Natural killer cell (primary cell): ENCODE measurements at places on chromosomes 3 and 15. TPM values are rescaled to one million over a fixed set of nuclear protein-coding genes. Genes with fewer than 3 reads are reported as not detected.

CADM2 gene
- not detected for total RNA-seq

GP9 gene
- 3.8 TPM for total RNA-seq

NR2F2 gene
- not detected for total RNA-seq

PEAK1 gene
- 73.9 TPM for total RNA-seq

EPB42 gene
- not detected for total RNA-seq

UNC13C gene
- total RNA-seq, result not detected

CHRM5 gene
- total RNA-seq, result not detected

CLDN1 gene
- total RNA-seq, result not detected

TGFBR2 gene
- total RNA-seq, result 99.3 TPM

CPEB1 gene
- not detected for total RNA-seq

WDR93 gene
- not detected for total RNA-seq

CNBP gene
- 202 TPM for total RNA-seq

GOLGA8T gene
- 4.0 TPM for total RNA-seq

MASP1 gene
- not detected for total RNA-seq

SIN3A gene
- total RNA-seq, result 137 TPM

RARRES1 gene
- total RNA-seq, result not detected

KCNMB2 gene
- total RNA-seq, result not detected

MTMR10 gene
- 54.2 TPM for total RNA-seq

TP63 gene
- not detected for total RNA-seq

NAALADL2 gene
- not detected for total RNA-seq

PATL2 gene
- 101 TPM for total RNA-seq

CLSTN2 gene
- total RNA-seq, result not detected

SLC12A1 gene
- total RNA-seq, result not detected

CACNA2D3 gene
- total RNA-seq, result not detected

CYP1A2 gene
- total RNA-seq, result not detected

TERC gene
- 0.92 TPM for total RNA-seq

KLHL40 gene
- not detected for total RNA-seq

GATA2 gene
- 0.92 TPM for total RNA-seq
